Glomerular endothelial cell (primary cell): ENCODE measurements at places on chromosomes 3 and 15. TPM values are rescaled to one million over a fixed set of nuclear protein-coding genes. Genes with fewer than 3 reads are reported as not detected.

Gene ZBBX
- total RNA-seq, result 0.47 TPM in 1 of 2 replicates, not detected in the other

Gene GOLGA8M
- total RNA-seq, result 0.39 and 2.3 TPM in 2 replicates

Gene ATP10A
- 1.1 and 10.0 TPM in 2 replicates for total RNA-seq

Gene CLEC3B
- total RNA-seq, result not detected in 2 replicates

Gene ARGFX
- total RNA-seq, result not detected in 2 replicates

Gene C3orf18
- total RNA-seq, result 4.2 and 4.8 TPM in 2 replicates

Gene FRMD4B
- total RNA-seq, result 55.5 and 87.6 TPM in 2 replicates

Gene ROPN1B
- total RNA-seq, result not detected in 2 replicates

Gene IMPG2
- 0.34 and 0.99 TPM in 2 replicates for total RNA-seq

Gene CPLX3
- not detected in 2 replicates for total RNA-seq

Gene PRRT3
- total RNA-seq, result 2.5 and 3.6 TPM in 2 replicates

Gene TRH
- total RNA-seq, result not detected in 2 replicates

Gene MYRIP
- total RNA-seq, result 1.9 and 2.3 TPM in 2 replicates

Gene SLC12A1
- total RNA-seq, result not detected in 2 replicates

Gene SAMD7
- not detected in 2 replicates for total RNA-seq

Gene TRAK1
- total RNA-seq, result 58.7 and 59.8 TPM in 2 replicates

Gene TRPM7
- 24.6 and 31.9 TPM in 2 replicates for total RNA-seq

Gene ATP8B4
- total RNA-seq, result not detected in 2 replicates
